NCI-H2227 treated with DMSO at 0.1 percent for 48 hours (cell line): ENCODE measurements at places on chromosomes 6 and 20.

GRCh38 chr6:113017353-113017752 is 670.2 kb downstream of the RFPL4B start:
- DNase-seq = no peak

DNA sequence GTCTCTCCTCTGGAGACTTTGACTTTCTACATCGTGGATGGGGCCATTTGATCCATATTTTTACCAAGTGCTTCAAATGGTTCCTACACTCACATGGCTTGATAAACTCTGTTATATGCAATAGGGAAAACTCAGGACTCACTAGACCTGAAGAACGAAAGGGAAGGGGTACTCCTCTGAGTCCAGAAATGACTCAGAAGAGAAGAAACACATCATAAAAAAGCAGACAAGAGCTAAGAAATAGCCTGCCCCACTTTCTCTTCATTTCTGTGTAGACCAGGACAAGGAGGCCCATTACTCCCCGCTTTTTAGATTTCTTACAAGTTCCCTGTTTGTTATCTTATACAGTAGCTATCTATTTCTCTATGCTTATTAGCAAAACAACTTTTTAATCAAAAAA is 369.8 kb upstream of the ARID1B start:
- no peak for DNase-seq

- no peak for DNase-seq
These were observed 486.3 kb upstream of the MARCKS start for GRCh38 chr6:113370508-113371502.

DNA sequence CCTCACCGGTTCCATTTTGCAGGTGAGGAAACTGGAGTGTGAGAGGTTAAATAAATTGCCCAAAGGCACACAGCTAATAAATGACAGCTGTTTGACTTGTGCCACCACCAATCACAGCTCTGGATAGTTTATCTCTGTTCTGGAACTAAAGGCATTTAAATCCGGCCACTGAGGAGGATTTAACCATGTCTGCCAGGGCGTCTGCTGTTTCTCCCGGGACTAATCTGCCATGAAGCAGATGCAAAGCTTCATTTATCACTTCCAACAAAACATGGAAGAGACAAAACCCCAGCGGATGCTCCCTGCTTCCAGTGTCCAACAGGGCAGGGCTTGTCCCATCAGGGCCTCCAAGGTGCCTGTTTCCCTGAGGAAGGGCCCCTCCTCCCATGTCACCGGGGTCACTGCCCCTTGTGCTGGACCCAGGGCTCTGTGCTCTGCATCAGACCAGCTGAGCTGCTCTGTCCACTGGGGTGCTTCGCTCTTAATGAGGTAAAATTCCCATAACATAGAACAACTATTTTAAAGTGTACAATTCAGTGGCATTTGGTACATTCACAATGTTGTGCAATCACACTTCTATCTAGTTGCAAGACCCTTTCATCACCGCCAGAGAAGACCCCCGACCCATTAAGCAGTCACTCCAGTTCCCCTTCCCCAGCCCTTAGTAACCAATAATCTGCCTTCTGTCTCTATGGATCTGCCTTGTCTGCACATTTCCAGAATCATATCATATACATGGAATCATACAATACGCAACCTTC is 244.3 kb downstream of the PTPRT start:
- no peak for DNase-seq

- no peak for DNase-seq
These were observed 204.7 kb upstream of the ARG1 start for GRCh38 chr6:131368198-131368911.

- no peak for DNase-seq
These were observed 61.9 kb downstream of the CBFA2T2 start for GRCh38 chr20:33551778-33552177.

GRCh38 chr6:6942831-6943230 is 164.9 kb upstream of the RREB1 start:
- DNase-seq = peak; percentile 13

DNA sequence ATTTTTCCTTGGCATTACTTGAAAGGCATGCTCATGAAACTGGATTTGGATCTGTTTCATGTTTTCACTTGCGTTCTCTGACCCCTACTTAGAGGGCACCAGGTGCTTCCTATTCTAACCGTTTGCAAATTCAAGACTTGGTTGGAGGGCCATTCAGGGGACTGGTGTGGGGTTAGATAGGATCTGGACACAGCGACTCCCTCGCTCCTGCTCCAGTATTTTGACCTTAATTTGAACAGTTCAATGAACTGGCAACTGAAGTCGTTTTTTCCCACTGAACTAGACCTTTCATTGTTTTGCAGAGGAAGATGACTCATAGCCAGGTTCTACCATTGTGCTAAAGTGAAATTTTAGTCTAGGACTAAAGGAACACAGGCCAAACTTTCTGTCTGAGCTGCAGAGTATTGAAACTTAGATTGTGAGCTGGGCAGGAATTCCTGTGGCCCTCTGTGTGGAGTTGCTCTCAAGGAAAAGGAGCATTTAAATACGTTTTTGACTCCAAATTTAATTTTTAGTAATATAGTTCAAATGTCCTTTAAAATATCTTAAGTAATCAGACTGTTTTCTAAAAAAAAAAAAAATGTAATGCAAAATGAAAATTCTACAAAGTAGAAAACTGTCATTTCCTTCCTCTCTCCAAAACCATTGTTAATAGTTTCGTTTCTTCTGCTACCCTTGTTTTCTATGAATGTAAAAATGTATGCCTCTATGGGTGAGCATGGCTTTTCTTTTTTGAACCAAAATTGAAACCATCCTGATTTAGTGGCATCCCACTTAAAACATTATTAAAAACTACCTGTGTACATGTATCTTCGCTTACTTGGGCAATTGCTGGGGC is 64.8 kb downstream of the UTRN start:
- no peak for DNase-seq

DNA sequence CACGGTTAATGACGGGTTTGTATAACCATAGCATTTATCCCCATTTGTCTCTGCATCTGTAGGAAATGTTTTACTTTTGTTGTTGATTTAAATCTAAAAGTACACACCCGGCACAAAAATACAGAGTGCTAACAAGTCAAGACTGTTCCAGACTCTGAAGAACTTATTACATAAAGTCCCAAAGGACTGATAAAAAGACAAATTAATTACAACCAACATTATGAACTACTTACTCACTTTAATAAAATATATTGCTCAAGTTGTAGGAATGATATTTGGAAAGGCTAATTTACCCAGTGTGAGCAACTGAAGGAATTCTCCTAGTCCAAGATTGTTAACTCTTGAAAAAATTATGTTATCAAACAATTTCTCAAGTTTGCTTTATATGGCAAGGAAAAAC is 115.6 kb downstream of the KIF13A start:
- no peak for DNase-seq

DNA sequence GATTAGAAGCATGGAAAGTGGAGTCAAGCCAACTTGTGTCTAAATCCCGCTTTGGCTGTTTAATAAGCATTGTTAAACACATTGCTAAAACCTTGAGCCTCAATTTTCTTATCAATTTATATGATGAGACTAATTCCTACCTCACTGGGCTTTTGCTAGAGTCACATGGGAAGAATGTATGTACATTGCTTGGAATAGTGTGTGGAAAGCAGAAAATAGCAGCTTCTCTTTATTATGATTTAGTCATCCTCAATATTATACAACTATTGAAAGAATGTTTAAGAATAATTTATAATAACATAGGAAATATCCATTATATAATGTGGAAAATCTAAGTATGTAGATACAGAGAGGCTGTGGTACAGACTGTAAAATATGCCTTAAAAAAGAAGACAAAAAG is 313.0 kb upstream of the CDYL start:
- DNase-seq = no peak

DNA sequence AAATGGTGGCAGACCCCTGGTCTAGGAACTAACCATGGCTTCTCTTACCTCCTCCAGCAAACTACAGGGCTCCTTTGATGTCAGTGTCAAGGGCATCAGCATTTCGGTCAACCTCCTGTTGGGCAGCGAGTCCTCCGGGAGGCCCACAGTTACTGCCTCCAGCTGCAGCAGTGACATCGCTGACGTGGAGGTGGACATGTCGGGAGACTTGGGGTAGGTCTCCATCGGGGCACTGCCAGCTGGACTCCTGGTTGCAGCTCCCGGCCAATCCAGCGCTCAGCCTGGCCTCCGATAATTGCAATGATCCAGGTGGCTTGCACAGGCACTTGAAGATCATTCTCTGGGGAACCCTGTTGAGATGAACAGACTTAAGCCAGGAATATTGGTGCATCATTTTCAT is 7.9 kb downstream of the LBP start:
- no peak for DNase-seq

DNA sequence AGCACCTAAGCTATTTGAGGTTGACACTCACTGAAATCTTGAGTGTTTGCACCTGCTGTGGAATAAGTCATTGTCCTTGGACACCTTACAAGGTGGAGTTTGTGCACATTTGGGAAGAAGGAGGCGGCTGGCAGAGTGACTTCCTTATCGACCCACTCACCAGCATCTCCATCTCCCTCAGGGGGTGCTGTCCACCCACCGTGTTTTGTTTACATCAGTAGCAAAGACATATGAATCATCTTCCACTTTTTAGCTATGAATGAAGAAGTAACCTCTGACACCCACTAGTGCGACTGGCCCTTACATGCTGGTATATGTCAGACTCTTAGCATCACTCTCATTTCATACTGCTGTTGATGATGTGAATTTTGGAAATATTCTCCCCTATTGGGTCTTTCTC is 119.5 kb upstream of the SGK1 start:
- DNase-seq = no peak

DNA sequence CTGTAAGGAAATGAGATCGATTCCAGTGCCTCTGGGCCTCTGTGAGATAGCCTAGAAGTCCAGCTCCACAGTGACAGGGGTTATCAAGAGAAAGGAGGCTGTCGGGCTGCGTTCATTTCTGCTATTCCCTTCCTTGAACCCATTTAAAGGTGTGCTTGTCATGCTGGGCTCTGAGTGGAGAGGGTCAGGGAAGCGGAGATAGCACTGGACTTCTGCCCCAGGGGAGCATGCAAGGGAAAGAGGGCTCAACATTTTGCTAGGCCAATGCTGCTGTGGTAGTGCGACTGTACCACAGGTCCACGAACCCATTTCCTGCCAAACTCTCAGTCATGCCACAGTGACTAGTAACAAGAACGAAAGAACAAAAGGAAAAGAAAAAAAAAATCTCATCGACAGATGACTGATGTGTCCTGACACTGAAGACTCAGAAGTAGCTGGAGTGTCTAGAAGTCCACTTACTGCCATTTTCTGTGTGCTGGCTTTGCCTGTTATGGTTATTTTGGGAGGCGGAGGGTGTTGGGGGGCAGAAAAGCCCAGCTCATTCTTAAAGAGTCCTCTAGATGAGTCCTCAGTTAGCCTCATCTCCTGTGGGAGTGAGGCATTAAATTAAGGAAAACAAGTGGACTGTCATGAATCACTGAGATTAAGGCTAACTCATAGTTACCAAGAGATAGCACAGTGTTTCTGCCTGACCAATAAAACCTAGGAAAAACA is 8.1 kb downstream of the NEDD9 start:
- DNase-seq = no peak

GRCh38 chr6:111989743-111990142 is 64.2 kb upstream of the CCN6 start:
- DNase-seq = no peak

GRCh38 chr6:103983860-103984259 is 875.9 kb downstream of the HACE1 start:
- no peak for DNase-seq

DNA sequence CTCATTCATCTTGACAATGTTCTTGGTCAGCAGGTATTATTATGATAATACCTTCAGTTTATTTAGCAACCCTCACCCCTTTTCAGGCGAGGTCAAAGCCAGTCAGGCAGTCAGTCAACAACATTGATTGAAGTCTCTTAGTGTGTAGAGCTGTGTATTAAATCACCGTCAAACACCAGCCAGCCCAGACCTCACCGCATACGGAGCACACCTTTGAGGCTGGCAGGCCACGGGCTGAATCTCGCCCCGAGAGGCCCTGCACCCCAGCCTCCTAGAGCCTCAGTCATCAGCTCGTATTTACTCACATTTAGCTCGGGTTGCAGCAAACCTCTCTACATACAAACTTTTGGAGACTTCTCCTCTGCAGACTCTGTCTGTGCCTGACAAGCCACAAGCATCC is 36.0 kb upstream of the FOXA2 start:
- no peak for DNase-seq

DNA sequence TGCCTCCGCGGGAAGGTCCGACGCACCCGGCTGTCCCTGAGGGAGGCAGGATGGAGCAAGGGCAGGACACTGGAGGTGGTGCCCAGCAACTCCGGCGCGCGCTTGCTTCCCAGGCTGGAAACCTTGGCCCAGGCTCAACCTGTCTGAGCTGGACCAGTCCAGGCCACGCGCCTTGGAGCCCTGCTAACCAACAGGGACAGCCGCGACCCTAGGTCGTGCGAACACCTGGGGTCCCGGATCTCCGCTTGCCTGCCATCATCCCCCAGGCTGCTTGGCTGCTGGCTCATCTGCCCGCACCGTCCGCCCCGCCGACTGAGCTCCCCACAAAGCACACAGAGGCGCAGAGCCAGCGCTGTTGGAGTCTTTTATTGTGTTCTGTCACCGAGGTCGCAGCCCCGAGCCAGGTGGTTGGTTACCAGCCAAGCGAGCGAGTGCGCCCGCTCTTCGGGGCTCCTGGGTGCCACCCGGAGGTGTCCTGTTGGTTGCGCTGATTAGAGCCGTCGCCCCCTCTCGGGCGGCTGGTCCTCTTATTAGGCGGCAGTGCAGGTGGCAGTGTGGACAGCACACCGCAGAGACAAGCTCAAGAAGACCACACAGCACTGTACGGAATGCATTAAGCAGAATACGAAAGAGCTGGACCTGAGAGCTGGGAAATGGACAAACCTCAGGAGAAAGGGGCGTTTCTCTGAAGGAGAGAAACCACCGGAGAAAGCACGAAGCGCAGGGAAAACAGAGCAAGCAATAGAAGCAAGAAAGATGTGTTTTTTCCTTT is 3.8 kb downstream of the COL12A1 start:
- no peak for DNase-seq

DNA sequence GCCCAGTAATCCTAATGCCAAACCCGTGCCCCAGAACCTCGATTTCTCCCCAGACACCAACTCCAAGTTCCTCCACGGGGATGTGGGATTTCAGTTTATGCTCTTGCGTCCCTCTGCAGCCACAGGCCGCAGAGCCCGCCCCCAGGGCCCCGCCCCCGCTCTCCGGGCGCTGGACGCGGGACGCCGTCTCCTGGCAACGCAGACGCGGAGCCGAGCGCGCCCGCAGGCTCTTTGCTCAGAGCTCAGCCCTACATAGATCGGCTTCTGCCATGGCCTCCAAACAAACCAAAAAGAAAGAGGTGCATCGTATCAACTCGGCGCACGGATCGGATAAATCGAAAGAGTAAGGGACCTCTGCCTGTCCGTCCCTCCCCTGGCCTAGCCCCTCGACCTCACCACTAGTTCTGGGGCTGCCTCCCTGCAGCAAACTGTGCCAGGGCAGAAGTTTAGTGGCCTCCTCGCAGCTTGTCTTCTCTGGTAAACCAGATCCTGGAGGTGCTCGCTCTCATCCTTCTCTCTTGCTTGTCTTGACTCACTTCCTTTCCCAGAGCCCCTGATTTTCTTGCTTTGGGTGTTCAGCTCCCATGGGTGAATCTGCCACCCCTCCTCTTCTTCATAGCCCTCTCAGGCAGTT is at the start of gene ADGB:
Gene ADGB (plus strand): TSS at position 201 of the 634 bp plus-strand sequence. CDS start 69 bp downstream, at position 270.
- DNase-seq = peak; percentile 0

- no peak for DNase-seq
These were observed 317.6 kb downstream of the HDGFL1 start for GRCh38 chr6:22886650-22887581.

- no peak for DNase-seq
These were observed 25.4 kb downstream of the ZMYND8 start for GRCh38 chr20:47330933-47331708.
